ENCODE measurements at places on chromosomes 13 and 19.
A peak's percentile ranks its signal among the peaks of the same experiment; 100 is the strongest.

DNA sequence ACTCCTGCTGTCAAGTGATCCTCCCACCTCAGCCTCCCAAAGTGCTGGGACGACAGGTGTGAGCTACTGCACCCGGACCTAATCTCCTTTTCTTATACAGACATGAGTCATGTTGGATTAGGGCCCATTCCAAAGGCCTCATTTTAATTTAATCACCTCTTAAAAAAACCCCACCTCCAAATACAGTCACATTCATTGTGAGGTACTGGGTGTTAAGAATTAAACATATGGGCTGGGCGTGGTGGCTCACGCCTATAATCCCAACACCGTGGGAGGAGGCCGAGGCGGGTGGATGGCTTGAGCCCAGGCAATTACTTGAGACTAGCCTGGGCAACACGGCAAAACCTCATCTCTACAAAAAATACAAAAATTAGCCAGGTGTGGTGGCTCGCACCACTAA, 46.6 kb downstream of the PIN1 start:
- H3K27ac ChIP-seq, result no peak overlapping the region
- H3K36me3 ChIP-seq, result no peaks in the 10 kb centered on the region
- no peak overlapping the region for H3K4me3 ChIP-seq
- no peaks in the 10 kb centered on the region for H3K27me3 ChIP-seq
- peak; percentile 16 for DNase-seq

DNA sequence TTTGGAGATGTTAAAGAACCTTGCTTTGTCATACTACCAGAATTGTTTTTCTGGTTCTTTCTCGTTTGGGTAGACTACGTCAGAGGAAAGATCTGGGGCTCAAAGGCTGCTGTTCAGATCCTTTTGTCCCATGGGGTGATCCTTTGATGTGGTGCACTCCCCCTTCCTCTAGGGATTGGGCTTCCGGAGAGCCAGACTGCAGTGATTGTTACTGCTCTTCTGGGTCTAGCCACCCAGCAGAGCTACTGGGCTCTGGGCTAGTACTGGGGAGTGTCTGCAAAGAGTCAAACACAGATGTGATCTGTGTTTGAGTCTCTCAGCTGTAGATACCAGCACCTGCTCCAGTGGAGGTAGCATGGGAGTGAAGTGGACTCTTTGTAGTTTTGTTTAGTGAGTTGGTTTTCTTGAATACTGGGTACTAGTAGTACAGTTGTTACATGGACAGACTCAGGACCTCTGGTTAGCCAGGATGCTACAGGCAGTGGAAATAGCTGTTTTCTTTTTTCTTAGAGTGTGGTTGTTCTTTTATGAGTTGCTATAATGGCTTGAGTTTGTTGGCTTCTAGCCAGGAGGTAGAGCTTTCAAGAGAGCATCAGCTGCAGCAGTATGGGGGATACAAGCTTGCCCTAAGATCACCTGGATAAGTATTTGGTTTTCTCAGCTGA, 34.4 kb downstream of the DNAJC15 start:
- no peak overlapping the region for H3K4me3 ChIP-seq
- peaks cover 20% of the 10 kb centered on the region for H3K4me1 ChIP-seq
- no peaks in the 10 kb centered on the region for H3K36me3 ChIP-seq

DNA sequence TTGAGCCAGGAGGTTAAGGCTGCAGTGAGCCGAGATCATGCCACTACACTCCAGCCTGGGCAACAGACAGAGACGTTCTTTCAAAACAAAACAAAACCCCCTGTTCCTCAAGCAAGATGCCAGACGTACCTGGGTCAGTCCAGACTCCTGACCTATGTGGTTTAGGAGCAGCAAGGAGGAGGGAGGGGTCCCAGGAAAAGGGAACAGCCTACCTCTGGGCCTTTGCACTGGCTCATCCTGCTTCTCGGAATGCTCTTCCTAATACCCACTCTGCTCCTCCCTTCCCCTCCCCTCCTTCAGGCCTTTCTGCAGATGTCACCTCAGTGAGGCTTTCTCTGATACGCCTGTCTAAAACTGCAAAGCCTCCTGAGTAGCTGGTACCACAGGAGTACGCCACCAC, 9.5 kb downstream of the RINL start:
- H3K4me1 ChIP-seq, result no peaks in the 10 kb centered on the region
- H3K36me3 ChIP-seq, result no peaks in the 10 kb centered on the region
- H3K27ac ChIP-seq, result no peak overlapping the region

DNA sequence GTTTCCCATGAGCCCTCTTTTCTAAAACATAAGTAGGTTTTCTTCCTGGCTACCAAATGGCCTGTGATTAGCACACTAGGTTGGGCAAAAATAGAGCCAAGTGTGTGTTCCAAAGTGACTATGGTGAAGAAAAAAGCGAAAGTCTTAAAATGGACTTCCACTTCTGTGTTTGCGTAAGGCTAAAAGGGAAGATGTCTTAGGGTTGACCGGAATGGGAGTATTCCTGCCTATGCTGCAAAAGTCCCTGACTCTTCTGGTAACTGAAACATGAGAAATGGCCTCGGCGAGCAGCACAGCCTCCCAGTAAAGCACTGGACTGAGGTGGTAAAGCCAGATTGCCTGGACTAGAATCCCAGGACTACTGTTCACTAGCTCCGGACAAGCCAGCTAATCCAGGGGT, 2.4 kb upstream of the FPR1 start:
- no peaks in the 10 kb centered on the region for H3K27me3 ChIP-seq
- no peaks in the 10 kb centered on the region for H3K36me3 ChIP-seq
- H3K4me3 ChIP-seq, result no peak overlapping the region
- no peak for DNase-seq

DNA sequence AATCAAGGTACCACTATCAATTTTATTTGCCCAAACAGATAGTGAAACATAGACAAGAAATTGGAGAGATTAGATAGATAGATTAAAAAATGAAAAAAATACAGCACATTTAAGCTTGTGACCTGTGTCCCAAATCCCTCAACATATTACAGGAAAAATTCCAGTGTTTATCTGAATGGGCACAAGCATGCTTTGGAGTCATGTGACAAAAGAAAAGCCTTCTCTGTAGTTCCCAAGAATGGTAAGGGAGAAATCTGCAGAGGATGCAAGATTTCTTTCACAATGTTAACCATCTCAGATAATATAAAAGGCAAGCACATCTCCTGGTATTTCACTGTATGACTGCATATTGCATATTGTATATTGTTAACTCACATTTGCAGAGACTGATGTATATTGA, 168.0 kb downstream of the PCDH9 start:
- no peak overlapping the region for H3K4me3 ChIP-seq
- H3K4me1 ChIP-seq, result no peaks in the 10 kb centered on the region
- H3K27ac ChIP-seq, result no peak overlapping the region
- H3K36me3 ChIP-seq, result no peaks in the 10 kb centered on the region
- H3K27me3 ChIP-seq, result no peaks in the 10 kb centered on the region
- DNase-seq, result no peak

GRCh38 chr19:35269438-35270117, 816 bp downstream of the USF2 start:
- H3K4me3 ChIP-seq, result peak overlapping the region; percentile 80
- peak; percentile 75 for DNase-seq
- H3K4me1 ChIP-seq, result no peaks in the 10 kb centered on the region
- H3K27me3 ChIP-seq, result no peaks in the 10 kb centered on the region
- H3K27ac ChIP-seq, result peak overlapping the region; percentile 92

DNA sequence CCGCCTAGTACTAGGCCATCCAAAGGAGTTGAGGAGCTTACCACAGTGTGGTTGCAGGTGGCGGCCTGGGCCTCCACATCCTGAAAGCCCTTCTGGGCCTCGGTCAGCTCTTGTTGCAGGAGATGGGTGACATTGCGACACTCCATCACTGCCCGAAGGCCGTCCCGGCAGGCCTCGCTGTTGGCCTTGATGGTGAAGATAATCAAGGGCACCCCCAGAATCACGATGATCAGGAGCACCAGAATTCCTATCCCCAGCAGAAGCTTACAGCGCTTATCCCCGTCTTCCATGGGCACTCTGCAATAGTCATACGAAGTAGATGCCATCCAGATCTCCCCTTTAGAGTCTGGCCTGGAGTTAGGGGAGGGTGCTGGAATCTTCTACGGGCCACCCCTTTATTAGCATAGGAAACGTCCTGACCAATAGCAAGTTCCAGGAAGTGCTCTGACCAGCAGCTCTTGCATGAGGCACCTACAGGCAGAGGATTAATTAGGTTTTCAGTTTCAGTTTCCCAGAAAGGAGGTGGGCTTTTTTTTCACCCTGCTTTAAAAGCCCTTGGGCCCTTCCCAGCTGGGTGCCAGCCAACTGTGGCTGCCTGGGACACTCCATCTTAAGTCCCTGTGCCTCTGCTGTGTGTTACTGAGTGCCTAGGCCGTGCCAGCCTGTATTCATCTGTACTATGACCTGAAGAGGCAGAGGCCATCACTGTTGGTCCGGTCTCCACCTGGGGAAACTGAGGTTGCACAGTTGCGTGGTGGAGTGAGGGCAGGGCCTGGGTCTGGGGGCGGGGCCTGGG, at the start of gene BST2:
Gene BST2 (minus strand): TSS at position 381 of the 796 bp plus-strand sequence. CDS start 55 bp downstream, at position 326.
- no peaks in the 10 kb centered on the region for H3K36me3 ChIP-seq
- H3K4me1 ChIP-seq, result peaks cover 6% of the 10 kb centered on the region
- peak; percentile 44 for DNase-seq
- peak within 1 kb of the TSS; percentile 40 for H3K4me3 ChIP-seq
- H3K27me3 ChIP-seq, result no peaks in the 10 kb centered on the region

DNA sequence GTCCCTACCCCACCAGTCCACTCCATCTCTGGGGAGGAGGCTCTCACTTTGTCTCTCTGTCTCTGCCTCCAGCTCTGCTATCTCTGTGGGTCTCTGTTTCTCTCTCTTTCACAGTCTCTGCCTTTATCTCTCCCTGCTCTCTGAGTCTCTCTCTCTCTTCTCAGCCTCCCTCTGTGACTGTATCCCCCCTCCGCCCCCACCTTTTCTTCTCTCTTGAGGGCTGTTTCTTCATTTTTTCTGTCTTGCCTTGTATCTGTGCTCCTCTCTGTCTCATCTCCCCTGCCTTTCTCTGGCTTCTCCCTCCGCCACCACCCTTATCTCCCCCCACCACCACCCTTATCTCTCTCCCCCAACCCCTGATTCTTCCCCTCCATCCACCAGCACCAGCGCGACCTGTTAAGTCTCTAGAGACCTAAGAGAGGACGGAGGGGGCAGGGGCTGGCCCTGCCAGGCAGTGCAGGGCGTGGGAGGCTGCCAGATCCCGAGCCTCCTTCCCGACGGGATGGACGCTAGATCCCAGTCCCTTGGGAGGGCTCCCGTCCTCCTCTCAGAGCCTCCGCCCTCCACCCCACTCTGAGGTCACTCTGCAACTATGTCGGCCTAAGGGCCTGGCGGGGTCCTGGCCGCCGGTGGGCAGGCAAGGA, 1.0 kb downstream of the AXL start:
- H3K36me3 ChIP-seq, result no peaks in the 10 kb centered on the region
- no peaks in the 10 kb centered on the region for H3K4me1 ChIP-seq
- H3K27me3 ChIP-seq, result peaks cover 22% of the 10 kb centered on the region
- peak overlapping the region; percentile 11 for H3K27ac ChIP-seq
